ENCODE measurements at places on chromosomes 6 and 20. TPM values are rescaled to one million over a fixed set of nuclear protein-coding genes. Genes with fewer than 3 reads are reported as not detected.

The SIGLEC1 gene
- 50.2 TPM for total RNA-seq

The HLA-DQA1 gene
- total RNA-seq, result 340 TPM

The FRS3 gene
- 3.7 TPM for total RNA-seq

The COL11A2 gene
- total RNA-seq, result 2.4 TPM

The HEY2 gene
- total RNA-seq, result 3.7 TPM

The SLA2 gene
- total RNA-seq, result 12.1 TPM

The OXT gene
- not detected for total RNA-seq

The FAM229B gene
- total RNA-seq, result 4.5 TPM

The BPIFA1 gene
- not detected for total RNA-seq

The CST2 gene
- total RNA-seq, result not detected

The SLC22A7 gene
- total RNA-seq, result not detected

The CNKSR3 gene
- total RNA-seq, result 45.0 TPM

The CCM2L gene
- 89.4 TPM for total RNA-seq

All from spleen (tissue), 13 donors.